A549 treated with Mapracorat at 1 μM for 4 hours (cell line): ENCODE measurements at places on chromosomes 4 and X. TPM values are rescaled to one million over a fixed set of nuclear protein-coding genes. Genes with fewer than 3 reads are reported as not detected.

The GC gene
- total RNA-seq = not detected in 5 replicates

The BBS12 gene
- total RNA-seq = 2.0 to 3.2 TPM (median 3.0 TPM) in 5 replicates

The ERAS gene
- total RNA-seq = not detected in 5 replicates

The FABP2 gene
- total RNA-seq = not detected in 5 replicates
